Prostate gland (tissue), 2 donors: ENCODE measurements at places on chromosomes 2 and 18. TPM values are rescaled to one million over a fixed set of nuclear protein-coding genes. Genes with fewer than 3 reads are reported as not detected.

Gene FABP1
- not detected for total RNA-seq

Gene MAPRE3
- total RNA-seq: 12.0 TPM

DNA sequence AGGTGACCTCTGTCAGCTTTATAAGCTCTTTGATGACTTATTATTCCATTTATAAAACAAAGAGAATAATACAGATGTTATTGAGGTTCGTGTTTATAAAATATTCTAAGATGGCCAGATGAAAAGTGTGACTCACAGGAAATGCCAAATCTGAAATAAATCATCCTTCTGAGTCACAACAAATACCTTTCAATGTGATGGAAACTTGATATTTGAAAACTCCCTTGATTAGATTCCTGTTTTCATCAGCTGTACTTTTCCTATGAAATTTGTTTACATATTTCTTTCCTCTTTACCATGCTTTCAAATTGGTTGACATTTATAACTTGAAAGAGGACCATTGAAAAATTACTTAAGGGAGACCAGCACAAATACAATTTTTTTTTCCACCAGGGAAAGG lies 30.6 kb upstream of the PPP1R1C start:
- no peaks in the 10 kb centered on the region for H3K27me3 ChIP-seq
- H3K27ac ChIP-seq: no peak overlapping the region
- no peaks in the 10 kb centered on the region for H3K36me3 ChIP-seq
- DNase-seq: no peak
- H3K4me1 ChIP-seq: no peaks in the 10 kb centered on the region

DNA sequence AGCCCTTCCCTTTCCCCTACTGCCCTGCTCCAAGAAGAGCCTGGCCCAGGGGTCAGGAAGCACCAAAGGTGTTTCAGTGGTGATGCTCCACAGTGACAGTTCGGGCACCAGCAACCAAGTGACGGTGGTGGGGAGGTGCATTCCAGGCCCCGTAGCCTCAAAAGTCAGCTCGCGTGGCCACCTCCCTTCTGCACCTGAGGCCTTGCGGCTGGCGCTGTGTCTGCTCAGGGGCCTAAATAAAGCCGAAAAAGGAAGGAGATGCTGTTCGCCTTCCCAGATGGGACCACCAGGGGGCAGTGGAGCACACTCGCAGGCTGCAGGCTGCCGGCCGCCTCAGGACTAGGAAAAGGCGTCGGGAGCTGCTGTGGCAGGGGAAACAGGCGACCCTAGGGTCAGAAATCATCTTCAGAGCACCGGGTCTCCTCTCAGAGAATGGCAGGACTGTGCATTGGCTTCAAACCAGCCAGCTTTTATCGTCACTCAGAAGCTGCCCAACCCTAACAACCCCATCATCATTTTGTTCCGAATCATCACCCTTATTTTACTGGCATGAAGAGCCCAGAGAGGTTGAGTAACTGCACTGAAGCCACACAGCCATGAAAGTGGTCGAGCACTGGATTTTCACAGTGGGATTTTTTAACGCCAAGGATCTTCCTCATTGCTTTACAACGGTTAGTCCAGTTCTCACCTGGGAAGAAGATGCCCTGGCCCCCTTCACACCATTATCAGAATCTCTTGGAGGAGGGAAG lies 213.0 kb upstream of the CELF4 start:
- no peaks in the 10 kb centered on the region for H3K27me3 ChIP-seq
- DNase-seq: peak; percentile 14
- H3K36me3 ChIP-seq: no peaks in the 10 kb centered on the region
- H3K4me1 ChIP-seq: no peaks in the 10 kb centered on the region
- H3K4me3 ChIP-seq: no peak overlapping the region
- no peak overlapping the region for H3K27ac ChIP-seq

DNA sequence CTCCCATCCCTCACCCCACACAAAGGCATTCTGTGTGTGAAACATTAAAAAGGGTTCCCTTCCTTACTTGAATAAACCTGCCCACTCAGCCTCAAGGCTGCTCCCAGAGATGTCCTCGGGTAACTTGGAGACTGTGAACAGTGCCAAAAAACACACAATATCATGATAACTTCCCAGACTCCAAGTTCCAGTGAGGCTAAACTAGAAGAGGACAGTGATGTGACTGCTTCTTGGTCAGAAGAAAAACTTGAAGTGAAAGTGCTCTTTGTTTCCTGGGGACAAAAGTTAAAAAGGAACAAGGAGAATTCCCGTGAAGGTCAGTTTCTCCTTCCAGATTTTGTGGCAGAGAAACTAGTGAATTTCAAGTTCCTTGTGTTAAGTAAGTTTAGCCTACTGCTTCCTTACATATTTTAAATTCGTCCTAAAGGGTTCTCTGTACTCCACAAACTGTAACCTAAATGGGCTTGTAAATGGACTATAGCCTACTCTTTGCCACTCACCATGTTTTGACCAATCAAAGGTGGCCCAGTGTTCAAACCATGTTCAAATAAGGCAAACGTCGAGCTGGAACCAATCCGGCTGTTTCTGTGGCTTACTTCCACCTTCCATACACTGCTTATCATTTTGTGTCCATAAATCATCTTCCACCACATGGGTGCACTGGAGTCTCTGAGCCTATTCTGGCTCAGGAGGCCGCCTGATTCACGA lies 20.4 kb downstream of the TPRKB start:
- peak overlapping the region; percentile 12 for H3K27ac ChIP-seq
- no peak for DNase-seq
- H3K36me3 ChIP-seq: no peaks in the 10 kb centered on the region

DNA sequence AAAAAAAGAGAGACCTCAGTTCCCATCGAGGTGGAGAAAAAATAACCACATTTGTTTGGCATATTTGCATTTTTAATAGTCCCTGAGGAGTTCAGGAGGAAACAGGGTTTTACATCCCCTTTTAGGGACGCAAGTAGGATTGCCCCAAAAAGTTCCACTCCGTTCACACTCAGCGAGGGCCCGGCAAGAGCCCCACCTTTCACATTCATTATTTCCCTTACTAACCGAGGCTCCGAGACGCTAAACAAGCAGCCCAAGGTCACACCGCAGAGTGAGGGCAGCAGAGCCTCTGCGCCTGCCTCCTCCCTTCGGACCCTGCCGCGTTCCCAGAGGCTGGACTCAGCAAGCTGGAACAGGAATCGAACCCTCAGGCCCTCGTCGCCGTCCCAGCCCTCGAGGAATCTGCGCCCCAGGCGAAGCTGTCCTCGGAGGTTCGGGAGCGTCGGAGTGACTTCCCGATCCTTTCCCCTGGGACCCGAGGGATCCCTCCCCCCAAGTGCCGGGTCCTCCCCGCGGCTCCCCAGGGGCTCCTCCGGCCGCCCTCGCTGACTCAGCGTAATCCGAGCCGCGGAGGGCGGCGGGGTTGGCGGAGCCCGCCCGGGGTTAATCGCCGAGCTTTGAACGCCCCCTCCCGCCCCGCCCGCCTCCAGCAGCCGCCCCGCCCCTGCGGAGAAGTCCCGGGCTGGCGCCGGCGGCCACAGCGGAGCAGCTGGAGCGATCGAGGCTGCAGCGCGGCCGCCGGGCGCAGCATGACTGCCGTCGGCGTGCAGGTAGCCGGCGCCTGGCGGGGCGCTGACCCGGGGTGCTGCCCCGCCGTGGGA lies at the start of gene TMEM37:
Gene TMEM37 (plus strand): TSS at position 700 of the 821 bp plus-strand sequence. CDS start 50 bp downstream, at position 750.
- H3K4me3 ChIP-seq: peak within 1 kb of the TSS; percentile 43
- H3K4me1 ChIP-seq: no peaks in the 10 kb centered on the region
- no peak within 1 kb of the TSS for H3K27ac ChIP-seq

DNA sequence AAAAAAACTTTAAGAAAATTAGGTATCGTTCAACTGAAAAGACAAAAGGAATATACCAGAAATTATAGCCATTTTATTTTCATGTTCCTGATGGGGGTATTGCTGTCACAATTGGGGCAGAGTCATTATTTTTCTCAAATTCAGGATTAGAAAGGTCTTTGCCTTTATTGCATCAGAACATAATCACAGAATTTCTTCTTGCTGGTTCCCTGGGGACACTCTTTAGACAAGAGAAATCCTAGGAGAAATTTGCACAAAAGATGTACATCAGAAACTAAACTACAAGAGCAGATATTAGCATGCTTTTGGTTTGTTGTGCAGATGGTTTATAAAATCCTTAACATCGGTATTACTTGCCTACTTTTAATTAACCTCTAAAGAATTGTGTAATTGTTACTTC lies 103.2 kb downstream of the NCOA1 start:
- H3K36me3 ChIP-seq: no peaks in the 10 kb centered on the region
- no peak overlapping the region for H3K27ac ChIP-seq
- DNase-seq: no peak
- no peaks in the 10 kb centered on the region for H3K4me1 ChIP-seq
- H3K4me3 ChIP-seq: no peak overlapping the region

DNA sequence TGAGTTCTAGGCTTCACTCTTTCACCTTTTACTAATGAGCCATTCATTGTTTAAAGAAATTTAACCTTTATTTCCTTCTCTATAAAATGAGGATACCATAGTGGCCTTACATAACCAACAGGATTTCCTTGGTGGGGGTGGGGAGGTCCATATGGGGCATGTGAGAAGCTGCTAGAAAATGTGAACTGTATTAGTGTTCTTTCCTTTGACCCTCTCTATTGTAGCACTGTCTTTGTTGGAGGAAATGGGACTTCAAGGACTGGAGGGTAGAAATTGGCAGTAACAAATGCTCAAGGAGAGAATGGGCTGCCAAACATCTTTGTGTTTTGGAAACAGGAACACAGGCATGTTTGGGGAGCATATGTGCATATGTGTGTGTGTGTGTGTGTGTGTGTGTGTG lies 468.7 kb upstream of the ZEB2 start:
- H3K27ac ChIP-seq: no peak overlapping the region
- no peak for DNase-seq
- no peaks in the 10 kb centered on the region for H3K36me3 ChIP-seq
